Astrocyte (in vitro differentiated cells and primary cell): ENCODE measurements at places on chromosomes 5 and 9. TPM values are rescaled to one million over a fixed set of nuclear protein-coding genes. Genes with fewer than 3 reads are reported as not detected.

Gene BTNL8
- total RNA-seq = not detected in 2 replicates

- peaks cover 5% of the 10 kb centered on the region for H3K4me1 ChIP-seq
- no peak overlapping the region for H3K27ac ChIP-seq
- DNase-seq = peak; percentile 54
- no peaks in the 10 kb centered on the region for H3K27me3 ChIP-seq
Measured at GRCh38 chr9:77726289-77726688, 78.2 kb upstream of the GNA14 start.

DNA sequence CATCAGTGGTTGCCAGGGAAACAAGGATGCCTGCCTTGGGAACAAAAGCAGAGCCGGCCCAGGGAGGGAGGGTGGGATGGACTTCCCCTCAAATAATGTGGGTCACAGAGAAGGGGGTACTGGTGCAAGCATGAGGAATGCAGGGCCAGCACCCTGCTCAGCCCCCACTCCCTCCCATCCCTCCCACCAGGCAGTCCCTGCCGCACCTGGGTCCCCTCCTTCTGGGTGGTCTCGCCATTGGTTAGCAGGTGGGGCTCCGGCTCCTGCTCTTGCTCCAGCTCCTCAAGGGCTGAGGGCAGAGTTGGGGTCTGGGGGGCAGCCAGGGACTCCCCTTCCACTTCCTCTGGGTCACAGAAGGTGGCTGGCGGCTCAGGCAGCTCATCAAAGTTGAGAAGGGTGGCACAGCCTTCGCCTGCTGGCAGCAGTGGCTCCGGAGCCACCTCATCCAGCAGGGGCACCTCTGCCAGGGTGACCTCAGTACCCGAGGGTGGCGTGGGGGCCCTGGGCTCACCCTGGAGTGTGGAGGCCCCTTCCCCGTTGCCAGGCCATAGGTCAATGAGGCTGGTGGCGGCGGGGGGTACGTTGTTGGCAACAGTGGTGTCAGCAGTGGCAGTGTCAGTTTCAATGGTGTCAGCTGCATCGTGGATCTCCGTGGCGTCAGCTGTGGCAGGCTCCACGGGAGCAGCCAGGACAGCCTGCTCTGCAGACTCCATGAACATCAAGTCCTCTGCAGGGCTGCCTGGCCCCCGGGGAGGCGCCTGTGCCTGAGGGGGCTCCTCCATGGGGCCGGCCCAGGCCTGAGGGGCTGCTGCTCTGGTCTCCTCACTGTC lies 11.5 kb downstream of the PRR7 start:
- peak overlapping the region; percentile 47 for H3K27ac ChIP-seq
- H3K36me3 ChIP-seq = peaks cover 19% of the 10 kb centered on the region
- no peak overlapping the region for H3K4me3 ChIP-seq
- no peaks in the 10 kb centered on the region for H3K27me3 ChIP-seq
- peaks cover 41% of the 10 kb centered on the region for H3K4me1 ChIP-seq

Gene POLK
- total RNA-seq = 27.5 and 27.6 TPM in 2 replicates

GRCh38 chr9:18707489-18708205 lies 233.7 kb downstream of the ADAMTSL1 start:
- H3K27me3 ChIP-seq = no peaks in the 10 kb centered on the region
- no peak for DNase-seq
- no peak overlapping the region for H3K4me3 ChIP-seq
- peaks cover 4% of the 10 kb centered on the region for H3K4me1 ChIP-seq
- peaks cover 24% of the 10 kb centered on the region for H3K36me3 ChIP-seq

Gene CTXN3
- not detected in 2 replicates for total RNA-seq

Gene ARHGEF39
- 0.53 and 1.0 TPM in 2 replicates for total RNA-seq

Gene SHLD3
- 2.4 and 2.7 TPM in 2 replicates for total RNA-seq

GRCh38 chr5:140197023-140197422 lies 22.0 kb downstream of the CYSTM1 start:
- no peak for DNase-seq
- no peaks in the 10 kb centered on the region for H3K27me3 ChIP-seq
- no peaks in the 10 kb centered on the region for H3K36me3 ChIP-seq
- no peak overlapping the region for H3K4me3 ChIP-seq
